Right renal pelvis (tissue), 4 donors: ENCODE measurements at places on chromosomes 4 and X.
A peak's percentile ranks its signal among the peaks of the same experiment; 100 is the strongest.

DNA sequence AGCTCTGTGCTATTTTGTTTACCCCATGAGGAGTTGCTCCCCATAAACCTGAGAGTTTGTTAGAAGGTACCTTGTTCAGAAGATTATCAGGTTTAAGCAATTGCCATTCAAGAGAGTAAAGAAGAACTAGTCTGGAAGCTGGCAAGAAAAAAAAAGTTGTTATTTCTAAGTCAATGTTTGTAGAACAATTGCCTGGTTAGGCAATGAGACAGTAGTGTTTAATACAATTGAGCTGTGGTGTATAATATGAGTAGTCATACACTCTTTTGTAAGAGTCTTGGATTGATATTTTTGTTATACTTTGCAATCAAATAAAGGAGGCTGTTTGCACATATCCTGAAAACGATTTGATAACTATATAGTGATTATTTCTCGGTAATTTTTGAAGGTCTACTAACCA is 44.7 kb downstream of the GALNT7 start:
- no peak for DNase-seq

GRCh38 chr4:77124576-77124975 is 32.4 kb upstream of the CCNG2 start:
- DNase-seq, result no peak

DNA sequence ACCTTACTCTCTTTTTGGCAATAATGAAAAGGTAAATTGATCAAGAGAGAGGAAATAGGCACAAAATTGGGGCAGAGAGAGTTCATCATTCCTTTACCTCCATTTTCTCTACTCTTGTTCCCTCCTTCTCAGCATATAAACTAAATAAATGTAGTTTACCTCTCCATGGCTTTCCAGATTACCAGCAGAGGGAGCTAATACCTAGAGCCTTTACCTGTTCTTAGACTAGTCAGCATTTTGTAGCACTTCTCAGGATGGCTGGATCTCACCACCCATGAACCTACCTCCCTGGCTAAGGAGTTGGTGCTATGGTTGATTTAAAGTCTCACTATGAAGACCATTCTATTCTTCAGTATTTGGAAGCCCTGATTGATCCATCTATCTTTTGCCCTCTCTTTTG is 15.7 kb downstream of the OFD1 start:
- DNase-seq, result no peak

GRCh38 chr4:83328521-83329187 is 6.0 kb downstream of the HPSE start:
- DNase-seq, result no peak

- no peak for DNase-seq
Observed at GRCh38 chr4:119752936-119753335, 124.3 kb upstream of the PDE5A start.

DNA sequence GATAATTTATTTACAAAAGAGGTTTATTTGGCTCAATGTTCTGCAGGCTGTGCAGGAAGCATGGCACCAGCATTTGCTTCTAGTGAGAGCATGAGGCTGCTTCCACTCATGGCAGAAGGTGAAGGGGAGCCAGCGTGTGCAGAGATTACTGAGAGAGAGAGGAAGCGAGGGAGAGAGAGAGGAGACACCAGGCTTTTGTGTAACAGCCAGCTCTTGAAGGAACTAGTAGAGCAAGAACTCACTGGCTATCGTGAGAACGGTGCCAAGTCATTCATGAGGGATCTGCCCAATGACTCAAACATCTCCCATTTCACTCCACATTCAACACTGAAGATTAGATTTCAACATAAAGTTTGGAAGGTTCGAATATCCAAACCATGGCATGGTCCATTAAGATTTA is 12.7 kb downstream of the GUCY1A1 start:
- DNase-seq, result no peak

DNA sequence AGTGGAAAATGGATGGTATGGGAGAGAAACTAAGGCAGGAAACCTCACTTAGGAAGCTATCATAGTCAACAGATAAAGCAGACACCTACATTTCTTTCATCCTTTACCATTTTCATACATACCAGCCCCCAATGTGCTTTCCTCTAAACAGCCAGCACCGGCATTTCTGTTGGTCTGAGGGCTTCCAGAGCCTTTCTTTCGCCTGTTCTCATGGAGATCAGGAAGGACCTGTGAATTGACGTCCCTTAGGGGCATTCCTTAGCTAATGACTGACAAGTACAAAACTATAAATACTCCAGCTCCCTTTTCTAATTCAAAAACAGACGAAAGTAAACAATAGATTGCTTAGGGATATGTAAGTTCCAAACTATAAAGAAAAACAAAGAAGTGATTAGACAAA is 215.5 kb upstream of the CNKSR2 start:
- DNase-seq, result no peak

DNA sequence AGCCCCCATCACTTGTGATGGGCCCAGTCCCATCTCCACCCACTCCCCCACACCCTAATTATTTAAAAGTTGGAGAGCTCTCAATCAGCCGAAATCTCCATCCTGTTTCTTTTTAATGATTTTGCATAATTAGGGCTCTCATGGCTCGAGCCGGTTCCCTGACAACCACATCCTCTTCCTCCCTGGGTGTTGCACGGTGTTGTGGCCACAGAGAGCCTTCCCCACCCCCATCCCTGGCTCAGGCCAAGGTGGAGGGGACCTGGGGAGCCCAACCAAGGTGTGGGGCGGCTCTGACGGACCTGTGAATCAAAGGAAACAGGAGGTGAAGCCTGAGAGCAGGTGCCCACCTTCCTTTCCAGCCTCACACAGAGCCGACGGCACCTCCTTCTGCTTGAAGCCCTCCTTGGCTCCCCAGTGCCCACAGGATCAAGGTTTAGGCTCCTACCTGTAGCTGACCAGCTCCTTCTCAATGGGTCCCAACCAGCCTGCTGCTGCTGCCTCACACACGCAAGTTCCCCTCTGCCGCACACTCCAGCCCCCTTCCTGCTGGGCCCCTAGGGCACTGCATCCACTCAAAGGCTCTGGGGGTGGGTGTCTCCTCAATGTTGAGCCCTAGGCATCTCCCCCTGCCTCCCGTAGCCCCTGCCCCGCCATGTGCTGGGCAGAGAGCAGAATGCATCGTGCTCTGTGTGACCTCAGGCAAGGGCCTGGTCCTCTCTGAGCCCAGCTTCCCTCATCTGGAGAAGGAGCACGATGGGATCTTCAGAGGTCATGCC is 68.7 kb downstream of the WFS1 start:
- DNase-seq, result no peak

DNA sequence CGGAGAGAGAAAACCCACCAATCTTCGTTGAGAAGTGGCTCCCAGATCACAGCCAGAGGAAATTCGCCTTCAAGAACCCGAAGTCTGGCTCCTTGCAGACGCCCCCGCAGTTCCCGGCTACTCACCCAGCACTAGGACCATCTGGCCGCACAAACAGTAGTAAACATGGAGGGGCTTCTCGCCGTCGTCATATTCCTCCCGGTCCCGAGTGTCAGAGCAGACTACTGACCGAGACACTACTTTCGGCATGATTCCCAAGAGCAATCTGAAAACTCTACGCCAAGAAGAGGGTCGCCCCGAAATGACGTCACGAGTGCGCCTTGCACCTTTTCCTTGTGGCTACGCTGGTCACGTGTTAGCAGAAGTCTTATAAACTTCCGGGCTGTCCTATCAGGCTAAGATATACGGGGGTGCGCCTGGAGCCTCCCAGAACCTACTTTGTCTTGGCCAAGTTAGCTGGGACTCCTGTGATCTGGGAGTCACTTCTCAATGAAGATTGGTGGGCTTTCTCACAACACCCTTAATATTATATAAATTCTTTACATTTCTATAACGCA is at the start of gene STEEP1:
TSS of gene STEEP1 (minus strand) at position 303 of the 557 bp plus-strand sequence. CDS start at position 249, 54 bp downstream.
- DNase-seq, result peak; percentile 82

- no peak for DNase-seq
Observed at GRCh38 chr4:8786166-8786565, 85.5 kb downstream of the HMX1 start.

DNA sequence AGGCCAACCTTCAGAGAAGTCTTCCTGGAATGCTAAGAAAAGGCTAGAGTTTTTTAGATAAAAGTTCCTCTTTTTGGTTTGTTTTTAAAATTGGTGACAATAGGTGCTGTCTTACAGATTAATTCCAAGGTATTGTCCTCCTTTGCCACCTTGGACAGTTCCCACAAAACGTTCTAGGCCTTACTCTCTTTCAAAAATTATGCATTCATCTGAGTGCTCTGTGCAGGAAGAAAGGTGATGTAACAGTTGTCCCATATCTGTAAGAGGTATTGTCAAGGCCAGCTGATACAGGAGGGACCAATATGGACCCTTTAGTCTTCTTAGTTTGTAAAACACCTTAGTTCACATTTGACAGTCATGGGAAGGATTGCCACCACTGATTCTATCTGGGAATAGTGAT is 15.9 kb upstream of the CXCL5 start:
- DNase-seq, result no peak

DNA sequence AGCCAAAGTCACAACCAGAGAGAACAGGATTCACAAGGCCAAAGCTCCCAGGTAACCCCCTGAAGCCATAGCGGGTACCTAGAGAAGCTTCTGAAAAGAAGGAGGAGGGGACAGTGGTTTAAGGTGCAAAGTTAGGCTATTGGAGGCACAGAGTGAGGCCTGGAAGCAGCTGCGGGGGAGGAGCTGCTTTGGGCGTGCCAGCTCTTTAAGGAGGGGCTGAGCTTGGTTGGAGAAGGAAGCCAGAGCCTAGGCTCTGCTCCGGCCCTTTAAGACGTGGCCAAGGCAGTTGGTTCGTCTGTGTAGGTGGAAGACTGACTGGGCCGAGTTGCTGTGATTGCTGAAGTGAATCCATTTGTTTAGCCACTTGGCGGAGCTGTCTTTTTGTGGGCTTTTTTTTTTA is 1.5 kb downstream of the KLF8 start:
- no peak for DNase-seq

DNA sequence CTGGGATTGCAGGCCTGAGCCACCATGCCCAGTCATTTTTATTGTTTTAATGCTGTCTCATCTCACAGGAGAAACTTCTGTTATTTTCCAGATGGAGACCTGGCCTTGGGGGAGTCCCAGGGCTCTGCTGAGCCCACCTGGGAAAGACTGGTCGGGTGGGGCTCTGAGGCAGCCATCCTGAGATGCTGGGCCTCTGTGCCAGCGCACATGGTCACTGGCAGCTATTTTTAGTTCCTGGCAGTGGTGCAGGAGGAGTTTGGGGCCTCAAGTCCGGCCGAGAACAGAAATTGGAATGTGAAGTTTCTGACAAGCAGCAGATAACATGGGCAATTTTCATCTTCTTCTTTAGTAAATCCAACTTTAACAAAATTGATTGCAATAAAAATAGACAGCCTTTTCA is 44.5 kb downstream of the SORCS2 start:
- DNase-seq, result no peak

- DNase-seq, result no peak
Observed at GRCh38 chrX:136735601-136736000, 45.1 kb downstream of the ARHGEF6 start.

DNA sequence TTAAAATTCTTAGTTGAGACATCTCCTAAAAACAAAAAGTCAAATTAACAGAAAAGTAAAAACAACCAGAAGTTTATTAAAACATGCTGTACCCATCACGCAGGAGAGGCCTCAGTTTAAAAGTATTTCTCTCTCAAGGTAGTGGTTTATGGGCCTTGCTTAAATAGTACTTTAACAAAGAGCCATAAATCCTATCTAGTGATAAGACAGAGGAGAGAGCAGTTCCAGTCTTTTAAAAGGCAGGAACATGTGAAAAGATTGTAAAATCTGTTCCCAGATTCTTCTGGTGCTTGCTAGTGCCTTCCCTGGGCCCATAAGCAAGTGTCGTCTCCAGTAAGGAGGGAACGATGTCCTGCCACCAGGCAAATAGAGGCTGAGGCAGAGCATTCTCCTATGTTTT is 476.3 kb upstream of the ADGRL3 start:
- no peak for DNase-seq

GRCh38 chrX:456551-457291 is 70.0 kb upstream of the PPP2R3B start:
- no peak for DNase-seq

GRCh38 chr4:185221912-185222311 is 12.5 kb downstream of the SNX25 start:
- DNase-seq, result no peak

DNA sequence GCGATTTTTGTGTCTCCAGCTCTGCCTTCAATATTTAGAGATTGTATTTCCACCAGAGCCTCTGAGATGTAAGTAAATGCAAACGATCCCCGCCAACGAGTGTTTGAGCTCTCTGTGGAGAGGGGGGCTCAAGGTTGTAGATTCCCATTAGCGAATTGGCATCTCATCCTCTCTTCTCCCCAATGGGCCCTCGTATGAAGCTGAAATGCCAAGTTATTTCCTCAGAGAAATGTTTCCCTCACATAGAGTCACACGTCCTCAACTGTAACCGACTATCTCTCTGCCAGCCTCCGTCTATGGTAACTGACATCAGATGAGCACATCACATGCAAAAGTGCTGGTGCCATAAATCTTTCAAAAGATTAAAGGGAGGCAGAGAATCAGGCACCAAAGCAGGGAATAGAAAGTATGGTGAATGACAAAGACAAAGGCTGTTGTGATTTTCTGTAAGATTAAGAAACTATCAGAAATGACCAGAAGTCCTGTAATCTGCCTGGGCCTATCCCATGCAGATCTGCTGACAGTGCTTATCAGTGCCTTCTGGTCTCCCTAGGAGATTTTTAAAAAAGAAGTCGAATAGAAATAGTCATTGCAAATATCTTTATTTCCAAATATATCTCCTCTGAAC is 157.1 kb downstream of the PDGFRA start:
- DNase-seq, result no peak

GRCh38 chrX:49878128-49878833 is 1.0 kb upstream of the USP27X start:
- DNase-seq, result no peak

DNA sequence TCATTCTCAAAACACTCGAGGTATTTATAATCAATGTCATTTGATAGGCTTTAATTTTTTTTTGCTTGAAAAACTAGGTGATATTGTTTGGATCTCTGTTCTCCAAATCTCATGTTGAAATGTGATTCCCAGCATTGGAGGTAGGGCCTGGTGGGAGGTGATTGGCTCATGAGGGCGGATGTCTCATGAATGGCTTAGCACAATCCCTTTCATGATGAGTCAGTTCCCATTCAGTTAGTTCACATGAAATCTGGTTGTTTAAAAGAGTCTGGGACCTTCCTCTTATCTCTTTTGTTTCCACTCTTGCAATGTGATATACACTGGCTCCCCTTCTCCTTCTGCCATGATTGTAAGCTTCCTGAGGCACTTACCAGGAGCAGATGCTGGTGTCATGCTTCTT is 638.7 kb downstream of the DMD start:
- DNase-seq, result no peak

GRCh38 chr4:83340692-83341343 is 6.2 kb upstream of the HPSE start:
- DNase-seq, result no peak
